Fibroblast of upper back skin (primary cell): ENCODE measurements at places on chromosomes 1 and 21.
A peak's percentile ranks its signal among the peaks of the same experiment; 100 is the strongest.

DNA sequence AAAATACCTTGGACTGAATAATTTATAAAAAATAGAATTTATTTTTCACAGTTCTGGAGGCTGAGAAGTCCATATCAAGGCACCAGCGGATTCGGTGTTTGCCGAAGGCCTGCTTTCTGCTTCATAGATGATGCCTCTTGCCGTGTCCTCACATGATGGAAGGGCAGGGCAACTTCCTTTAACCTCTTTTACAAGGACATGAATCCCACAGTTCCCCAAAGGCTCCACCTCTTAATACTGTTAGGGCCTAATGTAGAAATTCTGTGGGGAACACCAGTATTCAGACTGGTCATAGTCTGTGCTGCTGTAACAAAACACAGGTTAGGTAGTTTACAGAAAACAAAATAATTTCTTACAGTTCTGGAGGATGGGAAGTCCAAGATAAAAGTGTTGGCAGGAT is 25.9 kb downstream of the DYRK1A start:
- DNase-seq = no peak

GRCh38 chr1:165671526-165671925 is 26.8 kb downstream of the ALDH9A1 start:
- DNase-seq = no peak

- no peak for DNase-seq
These were observed 18.1 kb downstream of the NAV1 start for GRCh38 chr1:201556841-201557571.

GRCh38 chr1:206808615-206809014 is 36.3 kb upstream of the IL10 start:
- peak; percentile 48 for DNase-seq

GRCh38 chr1:170241266-170241851 is 95.6 kb downstream of the NTMT2 start:
- no peak for DNase-seq

DNA sequence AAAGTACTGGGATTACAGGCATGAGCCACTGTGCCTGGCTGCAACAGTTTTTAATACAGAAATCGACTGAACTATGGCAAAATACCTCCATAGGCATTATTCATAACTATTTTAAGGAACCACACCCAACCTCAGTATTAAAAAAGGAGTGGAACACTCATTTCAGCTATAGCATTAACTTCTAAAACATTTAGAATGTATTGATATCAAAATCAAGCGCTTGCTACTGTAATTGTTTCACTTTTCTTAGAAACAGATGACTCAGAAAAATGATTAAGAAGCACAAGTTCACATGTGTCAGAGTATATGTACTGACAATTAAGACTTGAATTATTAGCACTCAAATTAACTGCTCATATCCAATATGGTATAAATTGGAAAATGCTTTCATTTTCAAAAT is 15.1 kb downstream of the AIDA start:
- DNase-seq = no peak

GRCh38 chr1:165927169-165927568 is 99.8 kb downstream of the UCK2 start:
- no peak for DNase-seq

DNA sequence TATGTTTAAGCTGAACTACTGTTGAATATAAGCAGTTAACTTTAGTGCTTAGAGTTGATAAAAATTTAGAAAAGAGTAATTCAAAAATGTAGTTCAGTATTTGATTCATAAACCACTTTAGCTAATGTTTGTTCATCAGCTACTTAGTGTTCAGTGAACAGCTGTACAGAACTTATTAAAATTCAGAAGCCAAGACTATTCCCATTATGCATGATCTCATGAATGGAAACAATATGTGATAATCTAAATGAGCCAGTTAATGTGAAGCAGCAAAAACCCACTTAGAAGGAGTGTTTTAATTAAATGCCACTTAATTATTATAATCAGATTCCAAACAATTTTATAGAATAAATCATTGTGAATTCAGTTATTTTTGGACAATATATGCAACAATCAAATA is 92.9 kb upstream of the NEGR1 start:
- no peak for DNase-seq

DNA sequence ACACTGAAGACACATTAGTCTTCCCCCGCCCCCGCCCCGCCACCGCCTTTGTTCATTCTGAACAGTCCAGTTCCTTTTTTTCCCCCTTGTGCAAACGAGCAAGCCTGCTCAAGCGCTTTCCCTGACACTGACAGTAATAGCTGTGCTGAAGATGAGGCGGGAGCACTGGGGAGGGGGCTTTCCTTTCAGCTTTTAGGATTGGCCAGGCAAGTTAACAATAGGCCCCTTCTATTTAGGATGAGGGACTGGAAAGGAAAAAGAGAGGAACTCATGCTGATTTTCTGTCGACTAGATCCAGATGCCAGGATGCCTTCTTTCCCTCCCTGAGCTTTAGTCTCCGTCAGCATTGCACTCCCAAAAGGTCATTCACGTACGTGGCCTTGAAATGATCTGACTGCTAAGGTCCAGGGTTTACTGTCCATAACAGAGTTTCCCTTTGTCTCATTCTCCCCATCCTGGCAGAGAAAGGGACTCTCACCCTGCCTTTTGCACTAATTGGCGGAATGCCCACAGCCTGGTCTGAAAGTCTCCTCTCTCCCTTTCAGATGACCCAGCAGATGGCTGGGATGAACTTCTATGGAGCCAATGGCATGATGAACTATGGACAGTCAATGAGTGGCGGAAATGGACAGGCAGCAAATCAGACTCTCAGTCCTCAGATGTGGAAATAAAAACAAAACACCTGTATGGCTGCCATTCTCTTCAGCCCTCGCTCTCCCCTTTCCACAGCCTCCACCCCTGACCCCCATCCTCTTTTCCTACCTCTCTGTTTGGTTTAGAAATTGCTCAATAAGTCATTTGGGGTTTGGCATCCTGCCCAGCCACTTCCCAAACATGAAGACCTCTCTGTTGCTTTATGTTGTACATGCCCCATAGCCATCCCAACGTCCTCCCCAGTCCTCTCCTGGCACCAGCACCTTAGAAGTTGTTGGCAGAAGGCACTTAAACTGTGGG is 28.6 kb upstream of the ZFP69B start:
- DNase-seq = peak; percentile 37

- no peak for DNase-seq
These were observed 77.8 kb downstream of the DRAM2 start for GRCh38 chr1:111062081-111062480.

DNA sequence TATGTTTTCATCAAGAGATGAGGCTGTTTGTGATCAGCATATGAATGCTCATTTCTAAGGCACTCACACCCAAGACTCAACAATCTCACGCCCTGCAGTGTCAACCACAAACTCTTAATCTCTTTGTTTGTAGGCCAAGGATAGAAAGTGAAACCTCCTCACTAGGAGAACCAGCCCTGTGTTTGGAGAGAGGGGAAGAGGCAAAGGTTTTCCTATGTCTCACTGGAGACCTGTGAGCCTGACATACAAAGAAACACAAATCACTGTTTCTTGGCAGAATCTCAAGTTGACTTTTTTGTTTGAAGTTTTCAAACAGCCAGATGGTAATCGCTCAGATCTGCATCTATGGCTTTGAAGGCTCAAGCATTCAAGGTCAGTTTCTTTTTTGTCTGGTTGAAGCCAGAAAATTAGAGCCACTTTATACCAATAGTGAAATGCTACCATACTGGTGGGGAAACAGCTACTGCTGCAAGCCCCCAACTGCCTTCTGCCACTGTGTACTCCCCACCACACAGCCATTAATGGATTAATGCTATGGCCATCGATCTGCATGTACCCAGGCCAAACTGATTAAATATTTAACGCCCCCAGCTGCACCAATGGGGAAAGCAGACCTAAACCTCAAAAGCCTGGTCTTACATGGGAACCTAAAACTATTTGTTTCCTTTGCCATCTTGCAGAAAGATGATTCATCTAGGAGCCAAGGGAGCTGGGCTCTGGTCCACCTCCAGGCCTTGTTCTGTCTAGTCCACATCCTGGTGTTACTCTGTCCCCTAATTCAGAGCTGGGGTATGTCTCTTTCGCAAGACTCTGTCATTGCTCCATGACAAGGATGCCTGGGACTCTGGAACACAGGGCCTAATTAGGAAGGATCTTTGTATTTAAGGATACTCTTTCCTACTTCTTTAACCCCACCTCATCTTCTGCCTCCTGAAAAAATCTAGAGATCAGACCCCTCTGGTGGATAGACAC is 16.3 kb downstream of the PDZK1 start:
- peak; percentile 88 for DNase-seq

- no peak for DNase-seq
These were observed 859 bp upstream of the LRRC8B start for GRCh38 chr1:89523572-89524368.

- DNase-seq = no peak
These were observed 620.9 kb downstream of the PLPP3 start for GRCh38 chr1:55958498-55958897.

DNA sequence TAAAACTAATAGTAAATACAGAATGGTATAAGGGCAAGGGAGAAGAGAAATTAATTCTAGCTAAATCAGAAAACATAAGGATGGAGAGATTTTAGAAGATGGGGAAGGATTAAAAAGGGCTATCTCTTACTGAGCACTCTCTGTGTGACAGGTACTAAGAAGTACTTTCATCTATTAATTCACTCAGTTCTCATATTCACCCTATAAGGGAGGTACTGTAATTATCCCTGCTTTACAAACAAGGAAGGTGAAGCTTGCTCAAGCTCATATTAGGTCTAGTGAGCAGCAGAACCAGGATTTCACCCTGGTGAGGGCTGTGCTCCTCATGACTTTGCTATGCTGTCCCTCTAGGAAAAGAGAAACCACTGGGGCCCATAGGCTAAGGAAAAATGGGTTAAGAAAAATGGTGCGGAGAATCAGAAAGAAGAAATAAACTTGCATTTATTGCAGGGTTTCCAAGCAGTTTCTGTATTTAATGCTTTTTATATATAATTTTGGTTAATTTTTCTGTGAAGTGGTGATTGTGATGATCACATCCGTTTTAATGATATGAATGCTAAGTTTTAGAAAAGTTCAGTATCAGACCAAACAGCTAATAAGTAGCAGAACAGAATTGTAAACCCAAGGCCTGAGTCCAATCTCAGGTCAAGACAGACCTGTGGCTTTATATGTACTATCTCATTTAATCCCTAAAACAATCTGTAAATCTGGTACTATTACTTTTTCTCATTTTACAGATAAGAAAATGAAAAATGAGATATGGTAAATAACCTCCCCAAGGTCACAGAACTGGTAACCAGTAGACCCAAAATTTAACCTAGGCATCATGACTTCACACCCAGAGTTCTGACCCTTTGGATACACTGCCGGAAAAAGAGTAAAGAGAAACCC is 1.7 kb downstream of the PCNX2 start:
- DNase-seq = no peak

DNA sequence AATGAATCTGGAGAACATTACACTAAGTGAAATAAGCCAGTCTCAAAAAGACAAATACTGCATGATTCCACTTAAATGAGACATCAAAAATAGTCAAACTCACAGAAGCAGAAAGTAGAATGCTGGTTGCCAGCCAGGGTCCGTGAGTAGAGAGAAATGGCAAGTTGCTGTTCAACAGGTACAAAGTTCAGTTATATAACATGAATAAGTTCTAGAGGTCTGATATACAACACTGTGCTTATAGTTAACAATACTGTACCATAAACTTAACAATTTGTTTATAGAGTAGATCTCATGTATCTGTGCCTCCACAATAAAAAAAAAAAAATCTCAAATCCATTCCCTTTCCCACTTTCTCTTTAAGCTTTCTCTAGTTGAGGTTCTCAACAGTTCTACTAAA is 83.5 kb downstream of the DENND1B start:
- no peak for DNase-seq

GRCh38 chr21:44951186-44951915 is 11.5 kb downstream of the SLX9 start:
- no peak for DNase-seq

DNA sequence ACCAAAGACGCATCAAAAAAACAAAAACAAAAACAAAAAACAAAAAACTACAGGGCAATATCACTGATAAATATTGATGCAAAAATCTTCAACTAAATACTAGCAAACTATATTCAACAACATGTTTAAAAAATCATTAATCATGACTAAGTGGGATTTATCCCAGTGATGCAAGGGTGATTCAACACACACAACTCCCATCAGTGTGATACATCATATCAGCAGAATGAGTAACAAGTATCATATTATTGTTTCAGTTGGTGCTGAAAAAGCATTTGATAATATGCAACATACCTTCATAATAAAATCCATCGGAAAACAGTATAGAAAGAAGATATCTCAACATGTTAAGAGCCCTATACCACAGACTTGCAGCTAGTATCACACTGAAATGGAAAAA is 953.0 kb downstream of the AMY1C start:
- peak; percentile 16 for DNase-seq

DNA sequence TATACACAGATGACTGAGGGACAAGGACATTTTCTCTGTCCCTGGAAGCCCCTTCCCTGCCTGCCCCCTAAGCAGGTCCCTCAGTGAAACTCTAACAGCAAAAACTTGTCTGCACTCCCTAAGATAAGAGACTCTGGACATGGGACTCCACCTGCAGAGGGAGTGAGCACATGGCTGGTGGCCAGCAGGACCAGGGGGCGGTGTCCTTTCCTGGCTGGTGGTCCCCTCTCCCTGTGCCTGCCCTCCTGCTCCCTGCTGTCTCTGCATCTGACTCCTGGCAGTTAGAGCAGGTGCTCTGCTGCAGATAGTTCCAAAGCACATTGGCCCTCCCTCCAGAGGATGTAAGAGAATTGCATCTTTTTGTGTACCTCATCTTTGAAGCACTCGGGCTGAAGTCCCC is 215.5 kb downstream of the GRIK3 start:
- DNase-seq = no peak

DNA sequence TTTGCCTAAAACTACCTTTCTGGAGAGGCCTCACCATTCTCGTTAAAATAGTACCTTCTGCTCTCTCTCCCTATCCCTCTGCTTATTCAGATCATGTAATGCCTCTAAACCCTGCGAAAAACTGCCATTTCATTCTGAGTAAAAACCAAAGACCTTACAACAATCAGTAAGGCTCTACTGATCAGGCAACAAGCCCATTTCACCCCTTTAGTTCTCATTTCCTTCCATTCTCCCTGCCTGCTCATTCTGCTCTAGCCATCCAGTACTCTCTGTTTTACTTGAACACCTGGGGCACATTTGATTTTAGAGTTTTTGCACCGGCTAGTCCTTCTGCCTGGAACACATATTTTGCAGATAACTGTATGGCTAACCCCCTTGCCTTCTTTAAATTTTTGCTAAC is 187.8 kb downstream of the COQ8A start:
- no peak for DNase-seq

GRCh38 chr21:24420689-24421088 is 1186.6 kb downstream of the MRPL39 start:
- DNase-seq = no peak

- no peak for DNase-seq
These were observed 11.2 kb upstream of the OR2B11 start for GRCh38 chr1:247469141-247469535.
